CD4-positive, alpha-beta T cell treated with Interleukin-17A for 4 hours (primary cell): ENCODE measurements at places on chromosomes 16 and 17.

GRCh38 chr16:27826893-27827289 is 236.6 kb downstream of the GSG1L start:
- DNase-seq: no peak

DNA sequence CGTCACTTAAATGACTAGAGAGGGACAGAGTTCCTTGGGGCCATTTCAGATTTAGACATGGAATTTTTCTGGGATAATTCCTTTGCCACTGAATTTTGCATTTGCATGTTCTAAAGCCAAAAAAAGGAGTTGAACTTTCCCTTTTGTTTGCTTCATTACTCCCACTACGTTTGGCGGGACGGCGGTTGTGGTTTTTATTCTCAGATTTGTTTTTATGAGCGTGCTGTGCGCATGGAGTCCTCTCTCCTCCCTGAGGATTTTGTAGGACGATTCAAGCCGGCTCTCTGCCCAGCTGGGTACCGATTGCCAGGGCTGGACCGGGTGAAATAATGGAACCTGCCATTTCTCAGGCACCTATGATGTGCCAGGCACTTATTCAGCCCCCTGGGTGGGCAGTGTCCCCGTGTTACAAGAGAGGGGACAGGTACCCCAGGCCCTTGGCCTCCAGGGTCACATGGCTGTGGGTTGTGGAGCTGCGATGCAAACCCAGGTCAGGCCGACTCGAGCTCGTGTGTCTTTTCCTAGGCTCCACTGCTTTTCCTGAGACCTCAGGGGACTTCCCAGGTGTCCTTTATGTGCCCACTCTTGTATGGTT is 18.8 kb downstream of the CMIP start:
- no peak for DNase-seq

- DNase-seq: peak; percentile 71
Measured at GRCh38 chr17:75689441-75689873, 22.3 kb downstream of the SAP30BP start.

DNA sequence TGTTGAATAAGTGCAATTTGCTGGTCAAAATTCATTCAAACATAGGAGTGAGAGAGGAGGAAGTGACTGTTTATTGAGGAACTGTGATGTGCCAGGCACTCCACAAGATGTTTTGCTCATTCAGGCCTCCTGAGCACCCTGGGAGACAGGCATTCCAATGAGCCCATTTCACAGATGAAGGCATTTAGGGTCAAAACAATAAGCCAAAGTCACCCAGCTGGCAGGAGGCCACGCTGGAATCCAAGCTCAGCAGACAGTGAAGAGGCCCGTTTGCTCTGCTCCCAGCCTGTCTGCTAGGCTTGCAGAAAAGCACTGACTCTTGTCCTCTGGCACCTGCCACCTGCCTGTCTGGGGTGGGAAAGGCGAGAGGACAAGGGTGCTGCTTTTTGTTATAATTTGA is 10.1 kb upstream of the SLC25A39 start:
- DNase-seq: no peak

DNA sequence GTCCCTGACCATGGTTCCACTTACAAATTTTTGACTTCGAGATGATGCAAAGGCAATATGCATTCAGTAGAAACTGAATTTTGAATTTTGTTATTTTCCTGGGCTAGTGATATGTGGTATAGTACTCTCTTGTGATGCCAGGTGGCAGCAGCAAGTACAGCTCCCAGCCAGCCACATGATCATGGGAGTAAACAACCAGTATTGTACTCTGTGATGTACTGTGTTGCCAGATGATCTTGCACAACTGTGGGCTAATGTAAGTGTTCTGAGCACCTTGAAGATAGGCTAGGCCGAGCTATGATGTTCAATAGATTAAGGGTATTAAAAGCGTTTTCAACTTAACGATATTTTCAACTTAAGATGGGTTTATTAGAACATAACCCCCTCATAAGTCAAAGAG is 250.8 kb downstream of the STX8 start:
- DNase-seq: no peak

DNA sequence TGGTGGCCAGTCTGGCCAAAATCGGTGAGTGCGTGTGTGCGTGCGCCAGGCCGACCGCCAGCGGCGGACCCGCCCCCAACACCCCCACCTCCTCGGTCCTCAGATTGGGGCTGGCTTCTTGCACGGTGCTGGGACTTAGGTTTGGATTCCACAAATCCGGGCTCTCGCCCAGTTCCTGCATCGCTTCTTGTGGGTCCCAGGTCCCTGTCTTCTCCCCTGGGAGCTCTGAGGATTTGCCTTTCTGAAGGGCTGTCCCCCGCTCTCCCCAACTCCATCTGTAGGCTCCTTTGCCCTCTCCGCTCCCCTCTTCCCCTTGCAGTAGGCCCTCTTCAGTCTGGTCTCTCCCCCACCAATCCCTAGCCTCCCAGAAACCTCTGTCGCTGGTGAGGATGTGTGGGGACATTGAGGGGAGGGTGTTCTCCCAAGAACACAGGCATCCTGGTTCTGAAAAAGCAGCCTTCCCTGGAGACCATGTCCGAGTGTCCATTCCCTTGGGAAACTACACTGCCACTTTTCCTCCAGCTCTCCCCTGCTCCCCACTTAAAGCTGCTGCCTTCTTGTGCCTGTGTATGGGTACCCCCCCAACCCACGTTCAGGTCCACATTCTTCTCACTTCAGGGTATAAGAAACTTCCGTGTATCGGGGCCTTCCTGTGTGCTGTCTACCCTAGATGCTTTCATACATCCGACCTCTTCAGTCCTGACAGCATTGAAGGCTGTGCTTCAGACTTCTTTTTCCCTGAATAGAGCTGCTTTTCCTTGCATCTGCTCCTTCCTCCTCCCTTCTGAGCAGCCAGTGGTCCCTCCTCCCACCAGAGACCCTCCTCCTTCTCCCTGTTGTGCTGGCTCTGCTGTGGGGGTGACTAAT is 632 bp downstream of the SLC9A5 start:
- no peak for DNase-seq

DNA sequence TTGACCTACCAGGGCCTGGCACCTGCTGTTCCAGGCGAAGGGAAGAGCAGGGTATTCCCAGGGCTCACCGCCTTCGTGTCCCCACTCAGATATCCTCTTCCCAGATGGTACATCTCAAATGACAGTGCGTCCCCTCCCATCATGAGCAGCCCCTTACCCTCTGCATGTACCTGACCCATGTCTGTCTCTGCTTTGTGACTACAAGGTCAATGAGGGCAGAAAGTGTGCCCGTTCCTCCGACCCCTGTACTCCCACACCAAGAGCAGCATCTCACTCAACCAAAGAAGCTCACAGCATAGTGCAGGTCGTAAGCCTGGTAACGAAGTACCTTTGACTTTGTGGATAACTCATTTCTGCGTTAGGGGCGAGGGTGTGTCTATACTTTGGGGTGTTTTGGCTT is 142.6 kb downstream of the KATNIP start:
- no peak for DNase-seq

DNA sequence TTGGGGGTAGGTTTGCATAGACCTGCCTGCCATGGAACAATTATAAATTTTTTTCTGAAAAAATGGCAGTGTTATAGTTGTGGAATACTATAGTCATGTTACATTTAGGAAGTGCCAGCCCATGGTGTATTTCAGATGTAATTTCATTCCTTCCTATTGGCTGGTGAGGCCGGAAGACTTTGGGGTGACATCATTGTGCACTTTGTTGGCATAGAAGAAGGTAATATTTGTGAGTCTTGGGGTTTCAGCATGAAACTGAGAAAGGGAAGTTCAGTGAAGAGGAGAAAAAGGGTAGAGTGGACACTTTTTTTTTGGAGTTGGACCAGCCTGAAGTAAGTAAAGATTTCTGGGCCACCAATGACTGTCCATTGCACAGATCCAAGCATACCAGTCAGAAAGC is 16.0 kb upstream of the HEATR6 start:
- DNase-seq: no peak

DNA sequence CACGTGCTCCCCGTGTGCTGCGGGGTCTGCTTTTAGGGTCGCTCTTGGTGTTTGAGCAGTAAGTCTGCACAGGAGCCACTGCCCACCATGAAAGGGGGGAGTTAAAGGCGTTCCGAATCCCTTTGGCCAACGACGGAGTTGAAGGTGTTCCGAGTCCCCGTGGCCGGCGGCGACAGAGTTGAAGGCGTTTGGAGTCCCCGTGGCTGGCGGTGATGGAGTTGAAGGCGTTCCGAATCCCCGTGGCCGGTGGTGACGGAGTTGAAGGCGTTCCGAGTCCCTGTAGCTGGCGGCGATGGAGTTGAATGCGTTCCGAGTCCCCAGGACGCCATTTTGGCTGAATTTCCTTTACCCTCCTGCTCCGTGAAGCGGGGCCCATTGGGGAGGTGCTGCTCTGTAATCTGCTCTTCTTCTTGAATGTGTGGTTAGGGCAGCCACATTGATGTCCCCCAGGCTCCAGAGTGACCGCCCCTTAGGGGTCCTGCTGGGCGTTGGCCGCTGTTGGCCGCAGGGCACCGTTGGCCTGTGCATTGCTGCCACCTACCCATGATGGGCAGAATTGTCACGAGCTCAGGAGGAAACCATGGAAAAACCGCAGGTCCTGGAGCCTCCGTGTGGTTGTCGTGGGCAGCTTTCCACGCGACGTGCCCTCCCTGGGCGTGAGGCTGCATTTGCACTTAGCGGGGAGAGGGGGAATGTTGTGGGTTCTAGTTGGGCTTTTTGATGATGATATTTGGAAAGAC is 73.7 kb upstream of the ZNF750 start:
- no peak for DNase-seq

DNA sequence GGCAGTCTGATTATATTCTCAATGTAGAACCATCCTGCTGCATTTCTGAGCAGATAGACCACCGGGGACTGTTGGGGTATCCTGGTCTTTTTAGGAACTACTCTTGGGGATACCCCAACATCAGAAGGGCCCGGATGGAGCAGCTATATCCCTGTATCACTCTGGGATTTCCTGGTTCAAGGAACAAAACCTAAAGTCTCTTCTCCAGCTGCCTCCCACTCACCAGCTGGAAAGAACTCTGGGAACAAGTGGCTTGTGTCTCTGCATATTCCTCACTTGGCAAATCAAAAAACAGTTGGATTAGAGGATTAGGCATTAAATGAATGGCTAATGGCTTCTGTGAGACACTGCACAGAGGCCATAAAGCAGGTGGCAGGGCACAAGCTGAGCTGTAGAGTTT is 62.3 kb upstream of the HS3ST2 start:
- DNase-seq: no peak
